MG63 (cell line): ENCODE measurements at places on chromosomes 12 and 14. TPM values are rescaled to one million over a fixed set of nuclear protein-coding genes. Genes with fewer than 3 reads are reported as not detected.
A peak's percentile ranks its signal among the peaks of the same experiment; 100 is the strongest.

The ETNK1 gene
- total RNA-seq, result 8.5 and 11.0 TPM in 2 replicates

The HOXC12 gene
- 1.5 and 1.9 TPM in 2 replicates for total RNA-seq

The BAG5 gene
- total RNA-seq, result 5.4 and 8.2 TPM in 2 replicates

GRCh38 chr14:102348376-102348775 lies 14.3 kb downstream of the CINP start:
- DNase-seq, result no peak

- no peak for DNase-seq
Observed at GRCh38 chr14:64937821-64938193, 4.7 kb downstream of the GPX2 start.

DNA sequence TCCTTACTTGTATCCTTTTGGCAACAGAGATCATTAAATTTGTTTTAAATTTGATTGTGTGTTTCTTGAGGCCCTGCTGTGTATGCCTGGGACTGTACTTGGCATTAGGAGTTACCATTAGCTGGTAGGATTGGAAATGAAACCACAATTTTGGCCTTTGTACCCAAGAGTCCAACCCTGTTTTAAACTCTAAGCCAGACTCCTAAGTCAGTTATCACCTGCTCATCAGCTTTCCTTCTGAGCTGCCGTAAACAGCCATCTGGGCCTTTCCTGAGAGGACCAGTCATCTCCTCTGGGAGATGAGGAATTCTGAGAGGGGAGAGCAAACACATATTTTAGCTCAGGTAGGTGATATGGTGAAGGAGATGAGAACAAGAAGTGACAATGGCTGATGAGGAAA lies 74.3 kb upstream of the SRSF5 start:
- no peak for DNase-seq

DNA sequence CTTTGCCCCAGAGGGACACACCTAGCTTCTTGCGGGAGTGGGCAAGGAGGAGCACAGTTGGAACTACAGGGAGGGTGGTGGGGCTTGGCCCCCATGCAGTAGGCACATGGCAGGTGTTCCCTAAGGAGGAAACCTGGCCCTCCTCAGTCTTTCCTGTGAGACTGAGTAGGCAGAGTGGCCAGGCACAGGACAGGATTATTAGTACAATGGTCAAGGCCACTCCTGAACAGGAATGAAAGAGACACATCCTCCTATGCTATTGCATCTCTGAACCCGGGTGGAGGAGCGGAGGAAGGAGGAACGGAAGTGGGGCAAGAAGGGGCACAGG lies 846 bp downstream of the MYO1A start:
- no peak for DNase-seq

DNA sequence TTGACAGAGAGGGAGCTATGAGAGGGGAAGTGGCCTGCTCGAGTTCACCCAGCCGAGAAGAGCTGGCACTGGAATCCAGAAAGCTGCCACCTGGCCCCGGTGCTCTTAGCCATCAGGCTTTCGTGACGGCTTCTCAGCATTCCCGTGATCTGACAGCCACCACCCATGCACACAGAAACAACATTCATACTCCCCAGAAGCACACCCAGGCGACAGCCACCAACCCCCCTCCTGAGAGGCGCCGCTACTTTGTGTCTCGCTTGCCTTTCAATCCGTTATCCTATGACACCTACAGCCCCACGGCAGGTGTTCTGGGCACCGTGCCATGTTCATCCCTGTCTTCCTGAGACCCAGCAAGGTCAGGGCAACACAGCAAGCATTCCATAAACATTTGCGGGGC lies 31.4 kb downstream of the PSMC1 start:
- DNase-seq, result no peak

DNA sequence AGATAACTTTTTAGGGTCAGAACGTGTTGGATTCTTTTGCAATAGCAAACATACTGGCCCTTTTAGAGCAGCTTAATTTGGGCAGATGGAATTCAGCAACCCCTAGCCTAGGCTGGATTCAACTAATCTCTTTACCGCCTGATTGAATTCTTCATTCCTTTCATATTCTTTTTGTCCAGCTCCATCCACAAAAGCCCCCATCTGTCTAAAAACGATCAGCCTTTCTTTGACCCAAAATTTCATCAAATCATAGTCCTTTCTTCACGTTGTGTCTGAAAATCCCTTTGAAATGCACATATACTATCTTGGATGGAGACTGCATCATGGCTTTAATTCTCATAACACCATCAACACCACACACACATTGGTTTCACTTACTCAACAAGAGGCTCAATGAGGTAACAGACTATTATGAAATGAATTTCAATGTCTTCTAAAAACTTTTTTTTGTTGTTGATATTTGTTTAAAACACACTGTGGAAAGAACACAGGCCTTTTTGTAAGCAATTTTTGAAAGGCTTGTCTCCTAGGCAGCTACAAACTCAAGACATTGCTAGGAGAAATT lies 128.0 kb upstream of the EEA1 start:
- no peak for DNase-seq

- peak; percentile 47 for DNase-seq
Observed at GRCh38 chr12:79983986-79984620, 49.2 kb upstream of the PPP1R12A start.

GRCh38 chr12:89857652-89858274 lies 149.1 kb upstream of the ATP2B1 start:
- DNase-seq, result no peak

DNA sequence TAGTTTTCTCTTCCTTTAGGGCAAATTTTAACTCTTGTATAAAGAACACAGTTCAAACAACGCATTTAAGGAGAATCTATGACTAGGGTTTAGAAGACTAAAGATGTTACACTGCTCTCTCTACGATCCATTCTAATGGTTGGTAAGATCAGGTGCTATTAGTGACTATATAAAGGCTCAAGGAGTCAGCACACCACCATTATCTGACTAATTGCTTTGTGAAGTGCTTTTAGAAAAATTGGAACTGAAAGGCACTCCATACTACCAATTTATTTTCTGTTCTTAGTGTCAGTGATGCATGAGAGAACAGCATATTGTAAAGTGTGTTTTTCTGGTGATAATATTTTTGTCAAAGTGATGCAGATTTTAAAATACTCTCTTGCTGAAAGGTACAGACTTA lies 136.8 kb downstream of the SYT1 start:
- DNase-seq, result no peak

GRCh38 chr12:3300833-3301401 lies 190.1 kb upstream of the PRMT8 start:
- DNase-seq, result no peak

DNA sequence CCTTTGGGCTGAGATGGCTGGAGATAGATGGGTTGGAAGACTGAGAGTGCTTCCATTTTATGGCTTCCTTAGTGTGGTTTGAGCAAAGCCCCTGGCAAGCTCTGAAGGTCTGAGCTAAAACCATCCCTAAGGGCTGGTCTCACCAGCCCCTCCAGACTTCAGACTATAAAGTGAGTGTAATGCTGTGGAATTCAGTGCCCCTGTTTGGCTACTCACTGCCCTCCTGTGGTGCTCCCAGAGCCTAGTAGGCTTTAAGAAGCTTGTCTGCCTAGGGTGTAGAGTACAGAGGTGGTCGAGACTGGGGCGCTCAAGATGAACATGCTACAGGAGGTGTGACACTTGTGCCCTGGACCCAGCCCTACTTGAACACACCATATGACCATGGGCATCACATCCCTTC lies 246.7 kb upstream of the FKBP4 start:
- DNase-seq, result no peak

DNA sequence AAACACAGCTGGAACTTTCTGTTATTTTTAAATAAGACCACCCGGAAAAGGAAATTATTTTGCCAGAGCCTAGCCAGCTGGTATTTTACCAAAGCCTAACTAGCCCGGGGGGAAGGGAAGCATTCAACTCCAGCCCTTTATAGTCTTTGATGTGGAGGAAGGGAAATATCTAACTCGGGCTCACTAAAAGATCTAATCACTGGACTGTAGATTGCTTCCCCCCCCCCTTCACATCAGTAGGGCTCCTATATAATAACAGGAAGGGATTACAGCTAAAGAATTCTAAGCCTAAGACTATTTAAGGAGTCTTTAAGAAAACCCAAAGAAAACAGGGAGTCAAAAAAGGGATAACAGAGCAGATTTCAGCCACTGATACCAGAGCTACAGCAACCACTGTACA lies 431.1 kb downstream of the KCNH5 start:
- DNase-seq, result no peak

DNA sequence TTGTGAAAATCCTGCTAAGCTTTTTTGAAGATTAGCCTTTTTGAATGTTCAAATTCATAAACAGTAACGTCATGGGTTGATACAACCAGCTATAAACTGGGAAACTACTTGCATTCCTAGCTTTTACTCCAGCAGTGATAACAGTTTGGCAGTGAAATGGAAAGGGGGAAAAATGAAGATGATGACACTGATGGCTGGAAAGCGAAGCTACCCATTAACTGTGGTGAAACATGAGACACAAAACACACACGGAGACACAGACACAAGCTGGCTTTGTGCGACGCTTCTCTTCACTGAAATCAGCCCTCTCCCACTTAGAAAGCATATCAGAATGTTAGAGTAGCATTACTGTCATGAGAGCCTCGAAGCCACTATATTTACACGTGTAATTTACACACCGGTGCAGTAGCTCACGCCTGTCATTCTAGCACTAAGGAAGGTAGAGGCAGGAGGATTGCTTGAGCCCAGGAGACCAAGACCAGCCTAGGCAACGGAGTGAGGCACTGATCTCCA lies 15.7 kb downstream of the VPS37B start:
- no peak for DNase-seq

DNA sequence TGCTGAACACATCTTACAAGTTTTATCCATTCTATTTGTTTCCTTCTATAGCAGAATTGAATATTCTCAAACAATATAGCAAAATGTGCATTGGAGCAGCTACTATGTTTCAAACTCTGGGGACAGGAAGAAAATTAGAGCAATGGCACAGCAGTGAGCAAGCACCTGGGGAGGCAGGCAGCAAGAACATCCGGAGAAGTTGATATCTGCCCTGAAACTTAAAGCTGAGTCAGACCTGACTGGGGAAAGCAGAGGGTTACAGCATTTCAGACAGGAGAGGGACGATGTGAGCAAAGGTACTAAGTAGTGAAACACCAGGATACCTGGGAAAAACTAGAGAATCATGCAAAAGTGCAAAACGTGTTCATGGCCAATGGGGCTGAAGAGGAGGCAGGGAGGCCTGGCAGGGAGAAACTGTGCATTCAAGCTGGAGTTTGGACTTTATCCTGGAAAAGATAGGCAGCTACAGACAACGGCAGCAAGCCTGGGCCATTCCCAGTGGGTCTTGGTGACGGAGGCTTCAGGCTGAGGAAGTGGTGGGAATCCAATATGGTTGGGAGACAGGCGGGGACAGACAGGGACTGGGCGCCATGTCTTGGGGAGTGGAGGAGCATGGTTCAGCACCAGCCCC lies 118.0 kb upstream of the CDKN3 start:
- no peak for DNase-seq

- DNase-seq, result no peak
Observed at GRCh38 chr12:65368055-65368454, 89.6 kb downstream of the MSRB3 start.
